ENCODE measurements at places on chromosomes 13 and 19. TPM values are rescaled to one million over a fixed set of nuclear protein-coding genes. Genes with fewer than 3 reads are reported as not detected.
A peak's percentile ranks its signal among the peaks of the same experiment; 100 is the strongest.

DNA sequence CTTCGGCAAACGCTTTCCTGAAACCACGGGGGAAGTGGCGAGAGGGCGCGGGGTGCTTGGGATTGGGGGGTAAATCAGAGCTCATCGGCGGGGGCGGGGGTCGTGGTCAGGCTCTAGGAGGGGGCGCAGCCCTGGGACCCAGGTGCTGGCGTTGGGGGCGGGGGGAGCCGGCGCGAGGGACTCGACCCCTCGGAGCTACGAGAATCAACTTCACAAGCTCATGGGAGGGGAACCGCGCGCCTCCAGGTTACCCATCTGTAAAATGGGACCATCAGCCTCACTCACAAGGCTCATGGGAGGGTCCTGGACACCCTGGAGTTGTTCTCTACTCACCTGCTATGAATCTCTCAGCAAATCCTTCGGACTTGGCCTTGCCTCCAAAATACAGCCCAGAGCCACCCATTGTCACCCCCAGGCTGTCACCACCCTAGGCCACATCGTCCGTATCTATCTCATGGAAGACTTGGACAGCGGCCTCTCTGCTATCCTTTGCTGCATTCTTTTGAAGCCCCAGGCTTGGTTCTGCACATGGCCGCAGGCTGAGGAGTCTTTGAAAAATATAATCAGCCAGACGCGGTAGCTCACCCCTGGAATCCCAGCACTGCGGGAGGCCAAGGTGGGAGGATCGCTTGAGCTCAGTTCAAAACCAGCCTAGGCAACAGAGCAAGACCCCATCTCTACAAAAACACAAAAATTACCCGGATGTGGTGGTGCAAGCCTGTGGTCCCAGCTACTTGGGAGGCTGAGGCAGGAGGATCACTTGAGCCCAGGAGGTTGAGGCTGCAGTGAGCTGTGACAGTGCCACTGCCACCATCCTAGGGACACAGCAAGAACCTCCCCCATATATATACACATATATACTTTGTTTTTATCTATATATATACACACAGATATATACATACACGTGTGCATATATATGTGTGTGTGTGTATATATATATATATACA, 939 bp upstream of the RANBP3 start:
- DNase-seq = no peak

GRCh38 chr13:97226788-97227627, 4.9 kb downstream of the MBNL2 start:
- no peak for DNase-seq

- DNase-seq = no peak
Observed at GRCh38 chr13:73722120-73722519, 412.1 kb downstream of the KLF12 start.

DNA sequence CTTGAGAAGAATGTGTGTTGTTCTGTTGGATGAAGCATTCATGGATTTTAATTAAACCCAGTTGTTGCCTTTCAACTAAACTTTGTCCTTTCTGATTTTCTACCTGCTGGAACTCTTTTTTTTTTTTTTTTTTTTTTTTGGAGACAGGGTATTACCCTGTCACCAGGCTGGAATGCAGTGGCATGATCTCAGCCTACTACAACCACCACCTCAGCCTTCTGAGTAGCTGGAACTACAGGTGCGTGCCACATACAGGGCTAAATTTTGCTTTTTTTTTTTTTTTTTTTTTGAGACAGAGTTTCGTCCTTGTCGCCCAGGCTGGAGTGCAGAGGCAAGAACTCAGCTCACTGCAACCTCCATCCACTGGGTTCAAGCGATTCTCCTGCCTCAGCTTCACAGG, 6.9 kb downstream of the ZNF791 start:
- no peak for DNase-seq

DNA sequence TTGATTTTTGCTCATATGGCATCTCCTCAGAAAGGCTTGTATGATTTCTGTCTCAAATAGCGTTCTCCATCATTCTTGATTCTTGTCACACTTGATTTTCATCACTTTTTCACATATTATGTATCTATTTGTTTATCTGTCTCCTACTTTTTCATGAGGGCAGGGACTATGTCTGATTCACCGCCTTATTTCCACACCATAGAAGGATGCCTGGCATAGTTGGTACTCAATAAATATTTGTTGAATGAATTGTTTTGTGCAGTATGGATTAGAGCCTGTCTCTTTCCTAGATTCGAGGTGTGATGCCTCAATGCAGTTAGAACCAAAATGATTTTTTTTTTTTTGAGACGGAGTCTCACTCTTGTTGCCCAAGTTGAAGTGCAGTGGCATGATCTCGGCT, 12.1 kb downstream of the SAE1 start:
- no peak for DNase-seq

DNA sequence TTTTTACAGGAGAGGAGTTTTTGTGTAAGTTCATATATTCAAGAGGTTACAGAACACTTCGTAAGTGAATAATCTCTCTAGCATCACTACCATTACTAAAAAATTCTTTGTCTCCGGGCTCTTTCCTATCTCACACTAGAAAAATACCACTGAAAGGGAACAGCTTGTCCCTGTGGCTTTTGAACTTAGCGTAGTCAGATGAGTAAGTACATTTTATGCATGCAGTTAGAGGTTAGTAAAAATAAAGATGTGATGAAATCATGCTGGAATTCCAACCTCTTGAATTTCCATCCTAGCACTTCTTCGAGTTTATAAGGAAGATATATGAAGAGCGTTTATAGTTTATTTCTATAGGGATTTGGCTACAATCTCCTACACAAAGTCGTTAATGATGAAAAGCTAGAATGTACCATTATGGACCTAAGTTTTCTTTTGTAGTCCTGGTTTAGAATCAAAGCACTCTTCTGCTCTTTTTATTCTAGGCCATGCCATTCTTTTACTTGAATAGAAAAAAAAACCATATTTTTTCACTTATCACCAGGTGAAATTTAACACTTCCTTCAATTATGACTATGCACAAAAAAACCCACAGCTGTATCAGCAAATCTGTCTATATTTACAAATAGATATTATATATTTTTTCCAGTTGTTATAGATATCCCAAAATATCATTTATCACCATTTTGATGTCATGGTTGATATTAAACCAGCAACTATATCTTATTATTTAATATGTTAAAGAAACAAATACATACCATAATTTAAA, 139.9 kb upstream of the PCDH9 start:
- DNase-seq = no peak

Gene ERICH6B
- not detected for total RNA-seq

DNA sequence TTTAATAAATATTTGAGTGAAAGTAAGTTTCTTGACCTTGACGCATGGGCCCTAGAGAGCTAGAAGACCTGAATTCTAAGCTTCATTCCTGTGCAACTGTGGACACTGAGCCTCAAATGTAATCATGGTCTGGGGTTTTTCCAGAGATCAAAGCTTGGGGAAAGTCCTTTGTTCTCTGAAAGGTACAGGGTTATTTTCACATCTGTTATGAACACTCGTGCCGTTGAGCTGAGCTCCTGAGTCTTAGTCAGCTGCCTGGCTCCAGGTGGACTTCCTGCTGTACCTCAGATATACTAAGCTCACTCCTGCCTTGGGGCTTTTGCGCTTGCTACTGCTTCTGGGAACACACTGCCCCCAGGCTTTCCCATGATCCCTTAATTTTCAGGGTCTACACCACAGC, 7.5 kb upstream of the ZBTB32 start:
- DNase-seq = no peak

Gene IFNL1
- not detected for total RNA-seq

DNA sequence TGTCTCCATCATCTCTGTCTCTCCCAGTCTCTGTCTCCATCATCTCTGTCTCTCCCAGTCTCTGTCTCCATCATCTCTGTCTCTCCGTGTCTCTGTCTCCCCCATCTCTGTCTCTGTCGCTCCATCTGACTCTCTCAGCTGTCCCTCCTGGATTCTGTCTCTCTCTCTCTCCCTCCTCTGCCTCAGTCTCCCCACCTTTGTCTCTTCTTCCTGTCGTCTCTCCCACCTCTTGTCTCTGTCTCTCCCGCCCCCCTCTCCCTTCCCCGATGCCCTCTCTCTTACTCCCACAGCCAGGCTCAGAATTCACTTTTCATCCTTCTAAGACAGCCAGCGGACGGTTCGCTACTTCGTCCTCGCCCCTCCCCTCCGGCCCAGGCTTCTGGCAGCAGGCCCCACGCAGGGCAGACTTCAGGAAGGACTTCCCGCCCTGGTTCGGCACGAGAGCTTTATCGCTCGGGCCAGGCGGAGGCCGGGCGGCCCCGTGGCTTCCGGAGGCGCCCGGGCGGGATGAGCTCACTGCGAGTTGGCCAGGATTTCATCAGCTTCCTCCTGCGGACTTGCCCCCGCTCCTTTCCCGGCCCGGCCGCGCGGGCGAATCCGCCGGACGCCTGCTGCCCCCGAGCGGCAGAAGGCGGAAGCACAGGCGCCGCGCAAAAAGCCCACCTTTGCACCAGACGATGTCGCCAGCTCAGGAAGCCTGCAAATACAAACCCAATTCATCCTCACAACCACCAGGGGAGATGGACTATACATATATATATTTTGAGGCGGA, 12.4 kb upstream of the CCDC9 start:
- peak; percentile 92 for DNase-seq

- DNase-seq = no peak
Observed at GRCh38 chr19:55481794-55482155, 3.2 kb upstream of the NAT14 start.

All from left ventricle myocardium inferior (tissue), 1 donor.